ENCODE measurements at places on chromosomes 11 and 22.

DNA sequence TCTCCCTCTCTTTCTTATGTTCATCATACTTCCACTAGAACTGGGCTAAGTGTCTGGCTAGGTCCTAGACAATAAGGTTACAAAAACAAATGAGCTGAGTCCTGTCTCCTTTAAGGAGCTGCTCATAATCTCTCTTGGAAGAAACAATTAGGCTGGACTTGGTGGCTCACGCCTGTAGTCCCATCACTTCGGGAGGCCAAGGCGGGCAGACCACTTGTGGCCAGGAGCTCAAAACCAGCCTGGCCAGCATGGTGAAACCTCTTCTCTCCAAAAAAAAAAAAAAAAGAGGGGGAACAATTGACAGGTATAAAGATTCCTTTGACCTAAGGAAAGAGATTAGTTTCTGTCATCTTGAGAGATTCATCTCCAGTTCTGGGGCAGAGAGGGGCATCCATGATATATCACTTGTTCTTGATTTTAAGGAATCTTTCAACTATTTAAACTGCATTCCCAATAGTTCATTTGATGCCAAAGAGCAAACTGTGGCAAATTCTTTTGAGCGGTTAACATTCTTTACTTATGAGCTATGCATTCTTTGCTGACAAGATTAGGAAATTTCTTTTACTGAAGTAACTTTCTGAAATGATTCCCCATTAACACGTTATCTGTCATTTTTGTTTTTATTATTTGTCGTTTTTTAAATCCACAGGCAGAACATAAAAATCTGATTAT lies 125.5 kb downstream of the C11orf87 start:
- no peak for DNase-seq

DNA sequence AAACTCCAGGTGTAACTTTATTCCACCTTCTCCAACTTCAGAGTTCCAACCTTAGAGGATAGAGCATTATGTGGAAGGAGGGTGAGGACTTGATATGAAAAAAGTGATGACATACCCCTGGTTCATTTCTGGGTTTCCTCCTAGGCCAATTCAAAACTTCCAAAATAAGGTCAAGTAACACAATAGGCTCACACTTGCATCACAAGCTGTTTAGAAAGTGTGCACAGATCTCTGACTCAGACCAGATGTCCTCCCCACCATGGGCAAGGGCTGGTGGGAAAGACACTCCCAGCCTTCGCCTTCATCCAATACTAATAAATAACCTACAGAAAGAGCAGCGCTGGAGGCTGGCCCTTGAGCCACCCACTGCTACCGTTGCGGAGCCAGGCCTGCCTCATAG lies 5.8 kb upstream of the BUD13 start:
- DNase-seq, result no peak

GRCh38 chr11:44638032-44638431 lies 72.6 kb downstream of the CD82 start:
- DNase-seq, result no peak

DNA sequence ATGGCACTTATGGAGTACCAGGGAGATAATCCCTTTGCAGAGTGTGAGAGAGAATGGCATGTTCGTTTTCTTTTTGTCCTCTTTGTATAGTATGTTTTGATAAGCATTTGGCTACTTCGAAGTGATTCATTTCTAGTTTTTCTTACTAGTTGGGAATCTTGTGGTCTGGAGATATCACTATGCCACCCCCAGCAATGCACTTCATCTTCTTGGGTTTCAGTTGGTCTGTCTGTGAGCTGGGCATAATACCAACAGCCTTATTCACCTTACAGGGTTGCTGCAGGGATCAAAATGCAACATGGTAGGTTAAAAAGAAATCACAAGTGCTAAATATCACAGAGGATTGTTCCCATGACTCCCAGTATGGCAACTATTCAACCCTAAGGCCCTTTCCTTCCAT lies 387.8 kb upstream of the CADM1 start:
- DNase-seq, result no peak

DNA sequence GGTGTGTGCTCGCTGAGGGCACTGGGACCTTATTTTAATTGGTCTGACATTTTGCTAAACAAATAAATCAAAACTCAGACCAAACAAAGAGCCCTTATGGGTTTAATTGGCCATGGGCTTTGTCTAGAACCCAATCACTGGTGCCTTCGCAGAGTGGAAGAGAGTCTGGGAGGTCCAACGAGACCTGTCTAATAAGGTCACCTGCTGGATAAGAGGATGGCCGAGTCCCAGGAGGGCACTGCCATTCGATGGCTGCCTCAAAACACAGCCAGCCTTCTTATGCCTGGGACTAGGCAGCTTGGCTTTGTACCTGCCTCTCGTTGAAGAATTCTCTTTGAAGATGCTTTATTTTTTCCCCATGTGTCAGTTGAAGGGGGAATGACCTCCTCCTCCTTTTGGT lies 171.1 kb downstream of the CEP164 start:
- peak; percentile 41 for DNase-seq

DNA sequence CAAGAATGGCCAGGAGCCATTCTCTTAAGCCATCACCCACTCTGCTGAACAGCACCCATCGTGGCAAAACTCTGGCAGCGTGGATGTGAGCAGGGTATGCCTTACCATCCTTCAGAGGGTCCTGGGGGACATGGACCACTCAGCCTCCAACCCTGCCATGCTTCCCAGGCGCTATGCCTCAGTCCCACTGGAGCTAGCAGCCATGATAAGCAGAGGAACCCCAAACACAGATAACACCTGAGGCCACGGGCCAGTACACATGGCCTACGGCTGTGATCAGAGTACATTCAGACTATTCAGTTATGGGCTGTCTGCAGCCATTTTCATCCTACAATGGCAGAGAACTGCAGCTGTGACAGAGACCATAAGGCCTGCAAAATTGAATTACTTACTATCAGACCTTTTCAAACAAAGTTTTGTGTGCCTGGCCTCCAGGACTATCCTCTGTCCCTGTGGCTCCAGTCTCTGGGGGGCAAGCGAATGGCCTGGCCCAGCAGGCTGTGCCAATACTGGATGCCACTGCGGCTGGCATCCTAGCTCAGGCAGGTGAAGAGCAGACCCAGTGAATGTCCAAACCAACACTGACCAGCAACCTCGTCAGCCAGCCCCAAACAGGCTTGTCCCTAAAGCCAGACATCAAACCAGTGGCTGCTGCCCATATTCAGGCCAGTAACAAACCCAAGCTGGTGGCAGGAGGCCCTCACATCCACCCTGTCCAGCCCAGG lies 6.9 kb downstream of the ARVCF start:
- no peak for DNase-seq

- DNase-seq, result no peak
Measured at GRCh38 chr11:73878771-73879170, 2.0 kb downstream of the PAAF1 start.

DNA sequence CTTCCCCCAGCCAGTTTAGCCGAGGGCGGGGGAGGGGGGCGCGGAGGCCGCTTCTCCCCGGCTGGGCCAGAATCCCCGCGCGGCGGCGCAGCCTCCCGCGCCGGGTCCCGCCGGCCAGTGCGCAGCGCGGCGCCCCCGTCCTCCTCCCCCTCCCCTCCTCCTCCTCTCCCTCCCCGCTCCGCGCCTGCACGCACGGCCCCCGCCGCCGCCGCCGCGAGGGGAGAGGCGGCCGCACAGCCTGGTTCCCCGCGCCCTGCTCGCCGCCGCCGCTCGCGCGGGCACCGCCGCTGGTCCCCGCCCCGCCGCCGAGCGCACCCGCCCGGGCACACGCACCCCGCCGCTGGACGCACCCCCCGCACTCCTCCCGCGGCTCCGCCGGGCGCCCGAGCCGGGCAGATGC lies at the start of gene FLRT1:
Gene FLRT1, plus strand, starts transcription at position 356 of the 400 bp plus-strand sequence. CDS start 80,337 bp downstream, outside the sequence.
- no peak for DNase-seq

DNA sequence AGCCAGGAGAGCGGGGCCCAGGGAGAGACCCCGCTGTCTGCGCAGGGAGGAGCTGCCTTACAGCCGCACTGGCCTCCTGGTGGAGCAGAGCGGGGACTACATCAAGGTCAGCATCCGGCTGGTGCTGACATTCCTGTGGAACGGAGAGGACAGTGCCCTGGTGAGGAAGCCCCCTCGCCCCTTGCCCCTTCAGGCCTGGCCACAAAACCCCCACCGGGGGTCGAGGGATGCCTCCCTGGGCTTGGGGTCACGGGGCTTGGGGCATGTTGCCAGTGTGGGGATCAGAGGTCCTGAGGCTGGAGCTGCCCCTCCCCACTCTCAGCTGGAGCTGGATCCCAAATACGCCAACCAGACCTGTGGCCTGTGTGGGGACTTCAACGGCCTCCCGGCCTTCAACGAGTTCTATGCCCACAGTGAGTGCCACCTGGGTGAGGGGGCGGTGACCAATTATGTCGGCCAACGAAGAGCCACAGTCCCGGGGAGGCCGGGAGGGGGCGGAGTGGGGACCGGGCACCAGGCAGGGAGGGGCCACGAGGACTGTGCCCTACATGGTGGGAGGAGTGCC lies 4.2 kb downstream of the MUC5B start:
- no peak for DNase-seq

DNA sequence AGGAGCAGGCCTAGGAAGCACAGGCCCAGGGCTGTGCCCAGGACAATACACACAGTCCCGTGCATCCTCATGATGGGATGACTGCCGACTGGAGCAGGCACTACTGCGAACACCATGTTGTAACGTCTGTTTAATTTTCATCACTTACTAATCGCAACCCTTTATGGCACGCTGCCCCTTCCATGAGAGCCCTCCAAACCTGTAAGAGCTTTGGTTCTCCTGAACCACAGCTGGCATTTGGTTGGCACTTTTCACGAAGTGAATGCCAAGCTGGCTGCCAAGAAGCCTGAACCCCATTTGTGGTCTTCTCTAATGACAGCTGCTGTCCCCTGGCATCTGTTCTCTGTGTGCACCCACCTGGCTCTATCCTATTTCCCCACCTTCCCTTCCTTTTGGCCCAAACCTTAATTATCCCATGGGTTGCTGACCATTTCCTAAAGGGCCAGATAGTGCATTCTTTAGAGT lies 36.5 kb downstream of the APOL1 start:
- no peak for DNase-seq

DNA sequence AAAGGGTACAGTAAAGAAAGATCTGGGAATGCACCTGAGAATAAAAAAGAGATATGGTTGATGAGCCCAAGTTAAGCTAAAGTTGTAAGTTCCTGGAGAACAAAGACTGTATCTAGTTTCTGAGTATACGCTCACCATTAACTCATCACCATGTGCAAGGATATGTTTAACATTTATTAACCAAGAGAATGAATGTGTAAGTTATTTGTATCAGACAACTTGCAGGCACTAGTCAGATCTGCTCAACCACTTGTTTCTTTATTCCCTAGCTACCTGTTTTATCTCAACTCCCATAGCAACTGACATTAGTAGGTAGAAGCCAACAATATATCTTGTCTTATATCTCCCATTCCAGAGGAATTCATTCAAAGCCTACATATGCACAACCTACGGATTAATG lies 74.9 kb upstream of the KCNA4 start:
- no peak for DNase-seq

DNA sequence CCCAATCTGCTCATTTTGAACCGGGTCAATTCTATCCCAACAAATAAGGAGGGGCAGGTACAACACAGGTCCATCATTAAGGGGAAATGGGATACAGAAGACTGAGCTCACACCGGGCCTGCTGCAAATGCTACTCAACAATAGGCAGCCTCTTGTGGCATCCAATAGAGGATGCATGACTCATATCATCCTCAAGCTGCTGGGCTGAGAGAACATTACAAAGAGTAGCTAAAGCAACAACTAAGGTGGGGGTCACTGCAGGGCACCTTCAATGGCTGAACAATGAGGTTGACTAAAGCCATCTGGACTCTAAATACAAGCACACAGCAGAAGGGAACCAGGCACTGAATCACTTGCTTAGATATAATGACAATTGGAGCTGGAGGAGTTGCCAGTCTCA lies 130.1 kb upstream of the SYN3 start:
- no peak for DNase-seq

GRCh38 chr11:75507571-75507970 lies 18.2 kb downstream of the GDPD5 start:
- no peak for DNase-seq

DNA sequence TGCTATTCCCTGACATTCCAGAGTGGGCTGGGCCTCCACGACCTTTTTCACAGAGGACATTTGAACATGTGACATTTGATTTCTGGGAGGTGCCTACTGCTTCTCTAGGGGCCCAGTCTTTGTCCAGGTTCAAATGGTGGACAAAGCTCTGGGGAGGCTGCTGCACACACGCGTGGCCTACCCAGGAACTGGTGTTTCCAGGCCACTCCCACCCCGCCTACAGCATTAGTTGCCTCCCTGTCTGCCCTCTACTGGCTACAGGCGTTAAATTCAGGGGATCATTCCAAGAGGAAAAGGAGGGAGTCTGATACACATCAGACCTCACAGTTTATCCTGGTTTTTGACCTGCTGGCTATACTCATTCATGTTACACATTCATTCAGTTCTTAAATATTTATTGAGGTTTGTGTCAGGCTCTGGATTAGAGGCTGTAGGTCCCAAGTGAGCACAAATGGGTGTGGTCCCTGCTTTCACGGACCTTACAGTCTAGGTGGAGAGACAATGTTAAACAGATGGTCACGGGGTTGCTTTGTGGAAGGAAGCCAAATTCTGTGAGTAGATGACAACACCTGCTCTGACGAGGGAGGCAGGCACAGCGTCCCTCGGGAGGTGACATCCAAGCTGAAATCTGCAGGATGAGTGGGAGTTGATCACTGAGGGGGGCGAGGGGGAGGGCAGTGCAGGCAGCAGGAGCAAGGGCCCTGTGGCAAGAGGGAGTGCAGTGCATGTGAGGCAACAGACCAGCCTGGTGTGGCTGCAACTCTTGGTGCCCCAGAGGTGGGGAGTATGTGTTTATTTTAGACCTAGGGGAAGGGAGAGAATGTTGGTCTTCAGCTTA lies 11.8 kb downstream of the TUB start:
- DNase-seq, result peak; percentile 63

GRCh38 chr11:59106363-59107336 lies at the start of gene FAM111B:
Gene FAM111B, plus strand, starts transcription at chr11:59107237. Its CDS starts 2,389 bp downstream, at chr11:59109626.
- peak; percentile 91 for DNase-seq

DNA sequence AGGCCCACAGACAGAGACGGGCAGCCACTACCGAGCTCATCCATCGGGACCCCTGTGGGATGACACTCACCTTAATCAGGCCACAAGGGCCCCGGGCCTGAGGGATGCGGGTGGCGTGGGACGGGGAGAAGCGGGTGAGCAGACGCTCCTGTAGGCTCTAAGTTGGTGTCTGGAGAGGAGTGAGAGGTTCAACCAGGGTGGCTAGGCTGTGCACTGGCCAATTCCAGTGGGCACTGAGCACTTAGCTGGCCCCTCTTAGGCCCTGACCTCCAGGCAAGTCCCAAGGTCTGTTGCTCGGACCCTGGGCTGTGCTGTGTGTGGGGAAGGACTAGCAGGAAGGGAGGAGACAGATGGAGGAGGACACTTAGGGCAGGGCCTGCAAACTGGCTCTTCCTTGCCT lies 139.3 kb downstream of the ST3GAL4 start:
- no peak for DNase-seq

GRCh38 chr11:76218449-76219178 lies 12.3 kb upstream of the WNT11 start:
- no peak for DNase-seq

GRCh38 chr11:58222721-58223120 lies 6.0 kb downstream of the OR10Q1 start:
- no peak for DNase-seq

GRCh38 chr22:46055181-46055875 lies 78.4 kb upstream of the WNT7B start:
- no peak for DNase-seq
